Fibroblast of skin of left biceps (primary cell): ENCODE measurements at places on chromosomes 7 and 10.

- DNase-seq, result no peak
Measured at GRCh38 chr7:153433223-153433622, 619.0 kb upstream of the DPP6 start.

- peak; percentile 75 for DNase-seq
Measured at GRCh38 chr10:30176182-30176581, 116.8 kb upstream of the JCAD start.

- no peak for DNase-seq
Measured at GRCh38 chr10:98397089-98397600, 17.8 kb downstream of the PYROXD2 start.

GRCh38 chr10:89147256-89147655 lies 59.9 kb downstream of the CH25H start:
- peak; percentile 94 for DNase-seq

DNA sequence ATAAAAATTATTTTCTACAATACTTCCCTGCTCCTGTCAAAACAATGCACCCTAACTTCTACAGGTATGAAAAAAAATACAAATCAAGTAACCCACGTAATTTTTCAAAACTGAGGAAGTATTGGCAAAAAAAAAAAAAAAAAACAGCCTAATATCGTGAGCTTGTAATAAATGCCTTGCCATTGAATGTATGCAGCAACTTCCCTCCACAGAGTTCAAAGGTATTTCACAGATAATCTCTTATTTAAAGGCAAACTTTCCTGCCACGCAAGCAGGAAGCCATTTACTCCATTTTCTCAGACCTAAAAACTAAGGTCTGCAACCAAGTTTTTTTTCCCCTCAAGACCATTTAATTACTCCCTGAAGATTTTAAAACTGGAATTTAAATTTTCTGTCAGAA lies 642 bp upstream of the AGR2 start:
- no peak for DNase-seq

DNA sequence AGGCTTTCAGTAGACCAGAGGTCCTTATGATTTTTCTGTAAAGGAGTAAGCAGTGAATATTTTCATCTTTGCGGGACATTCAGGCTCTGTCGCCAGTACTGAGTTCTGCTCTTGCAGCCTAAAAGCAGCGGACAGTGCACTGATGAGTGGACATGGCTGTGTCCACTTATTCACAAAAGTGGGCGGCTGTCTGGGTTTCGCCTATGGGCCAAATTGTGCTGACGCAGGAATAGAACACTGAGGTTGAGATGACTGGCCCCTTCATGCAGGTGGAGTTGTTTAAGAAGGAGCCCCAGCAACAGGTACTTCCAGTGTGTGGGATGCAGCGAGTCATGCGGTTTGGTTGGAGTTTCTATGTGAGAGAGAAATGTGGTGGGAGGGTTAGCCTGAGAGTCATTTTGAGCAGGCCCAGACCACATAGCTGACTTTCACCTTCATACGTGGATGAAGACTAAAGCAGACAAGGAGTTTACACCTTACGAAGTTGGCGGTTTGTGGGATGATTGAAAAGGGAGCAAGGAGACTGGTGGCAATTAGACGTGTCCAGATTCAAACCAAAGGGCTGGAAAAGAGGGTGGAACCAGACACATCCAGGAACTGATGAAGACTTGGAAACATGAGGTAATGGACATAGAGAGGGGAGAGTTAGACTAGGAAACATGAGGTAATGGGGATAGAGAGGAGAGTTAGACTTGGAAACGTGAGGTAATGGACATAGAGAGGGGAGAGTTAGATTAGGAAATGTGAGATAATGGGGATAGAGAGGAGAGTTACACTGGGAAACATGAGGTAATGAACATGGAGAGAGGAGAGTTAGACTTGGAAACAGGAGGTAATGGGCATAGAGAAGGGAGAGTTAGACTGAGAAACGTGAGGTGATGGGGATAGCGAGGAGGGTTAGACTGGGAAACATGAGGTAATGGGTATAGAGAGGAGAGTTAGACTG lies 38.2 kb downstream of the WDR37 start:
- no peak for DNase-seq

GRCh38 chr7:101167645-101168411 lies 2.5 kb upstream of the VGF start:
- DNase-seq, result no peak

GRCh38 chr7:40836218-40836617 lies 701.4 kb downstream of the SUGCT start:
- no peak for DNase-seq

- no peak for DNase-seq
Measured at GRCh38 chr10:69957886-69958555, 94.6 kb upstream of the MACROH2A2 start.
